CD4-positive, alpha-beta T cell (primary cell): ENCODE measurements at places on chromosomes 1 and 21. TPM values are rescaled to one million over a fixed set of nuclear protein-coding genes. Genes with fewer than 3 reads are reported as not detected.

- H3K4me3 ChIP-seq, result no peak overlapping the region
- no peaks in the 10 kb centered on the region for H3K27me3 ChIP-seq
- H3K27ac ChIP-seq, result no peak overlapping the region
Observed at GRCh38 chr21:35007348-35007747, 41.8 kb downstream of the RUNX1 start.

DNA sequence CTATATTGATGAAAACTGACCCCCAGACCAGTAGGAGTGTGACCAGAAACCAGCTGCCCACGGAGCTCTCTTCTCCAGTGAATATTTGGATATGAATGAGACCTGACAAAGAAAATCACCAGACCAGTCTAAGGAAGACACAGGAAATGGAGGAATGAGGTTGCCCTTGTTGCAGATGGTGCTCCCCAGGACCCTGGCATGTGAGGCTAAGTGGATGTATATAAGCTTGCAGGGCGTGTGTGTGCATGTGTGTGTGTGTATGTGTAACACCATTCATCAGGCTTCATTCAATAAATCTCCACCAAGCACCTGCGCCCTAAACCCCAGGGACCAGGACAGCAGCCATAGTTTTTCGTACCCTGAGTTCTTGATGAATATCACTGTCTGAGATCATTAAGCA is 14.4 kb downstream of the PHLDA3 start:
- H3K27me3 ChIP-seq, result peaks cover 2% of the 10 kb centered on the region
- H3K36me3 ChIP-seq, result no peaks in the 10 kb centered on the region
- no peak overlapping the region for H3K4me3 ChIP-seq
- DNase-seq, result no peak

KLHDC7A gene
- not detected for total RNA-seq

GRCh38 chr1:54407404-54408146 is 1.4 kb upstream of the SSBP3 start:
- DNase-seq, result peak; percentile 61
- peak overlapping the region; percentile 67 for H3K4me3 ChIP-seq

LCE1B gene
- not detected for total RNA-seq

GRCh38 chr21:42381347-42381984 is 14.4 kb downstream of the TMPRSS3 start:
- peak; percentile 70 for DNase-seq
- H3K27ac ChIP-seq, result no peak overlapping the region
- H3K4me1 ChIP-seq, result peaks cover 15% of the 10 kb centered on the region
- no peak overlapping the region for H3K4me3 ChIP-seq

EDARADD gene
- 1.5 TPM for total RNA-seq

GRCh38 chr1:44220755-44221154 is 7.5 kb downstream of the DMAP1 start:
- peaks cover 15% of the 10 kb centered on the region for H3K4me1 ChIP-seq
- peaks cover 41% of the 10 kb centered on the region for H3K36me3 ChIP-seq
- no peaks in the 10 kb centered on the region for H3K27me3 ChIP-seq
- H3K27ac ChIP-seq, result no peak overlapping the region

PRR9 gene
- not detected for total RNA-seq

- H3K27ac ChIP-seq, result no peak overlapping the region
- DNase-seq, result no peak
- no peaks in the 10 kb centered on the region for H3K27me3 ChIP-seq
- no peaks in the 10 kb centered on the region for H3K36me3 ChIP-seq
Observed at GRCh38 chr1:40847023-40847745, 15.0 kb downstream of the CITED4 start.

DNA sequence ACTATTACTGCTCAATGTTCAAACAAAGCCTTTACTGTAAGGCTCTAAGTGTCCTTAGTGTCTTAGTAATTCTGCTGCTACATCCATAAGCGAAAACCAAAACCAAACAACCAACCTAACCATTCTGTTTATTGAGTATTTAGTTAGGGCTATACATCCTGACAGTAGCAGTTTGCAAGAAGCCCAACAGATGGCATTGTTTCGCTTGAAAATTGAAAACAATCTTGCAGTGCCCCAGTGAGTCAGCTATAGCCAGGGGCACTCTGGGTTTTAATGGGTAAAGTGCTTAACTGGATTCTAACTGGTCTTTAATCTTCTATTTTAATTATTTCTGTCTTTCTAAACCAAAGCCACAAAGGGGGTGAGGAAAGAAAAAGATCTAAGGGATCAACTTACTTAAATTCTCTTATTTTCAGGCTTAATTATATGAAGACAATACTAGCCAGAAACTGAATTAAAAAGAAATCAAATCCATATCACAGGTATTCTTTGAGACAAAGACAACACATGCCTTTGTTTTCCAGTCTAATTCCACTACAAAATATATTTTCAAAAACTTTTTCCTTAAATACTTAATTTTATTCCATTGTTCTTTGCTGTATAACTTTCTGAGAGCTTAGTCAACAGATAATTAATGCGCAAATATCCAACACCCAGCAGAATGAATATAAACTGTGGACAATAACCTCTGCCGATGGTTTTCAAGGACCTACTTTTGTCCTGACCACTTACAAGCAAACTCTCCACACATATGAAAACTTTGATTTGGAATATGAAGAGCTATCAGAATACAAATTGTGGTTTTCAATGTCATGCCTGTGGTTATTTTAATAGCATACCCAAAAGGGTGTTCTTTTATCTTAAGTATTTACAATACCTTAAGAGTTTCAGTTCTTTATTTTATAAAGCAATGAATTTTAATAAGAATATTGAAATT is 15.2 kb downstream of the POGZ start:
- H3K27ac ChIP-seq, result no peak overlapping the region
- H3K36me3 ChIP-seq, result peaks cover 23% of the 10 kb centered on the region
- H3K27me3 ChIP-seq, result no peaks in the 10 kb centered on the region
- DNase-seq, result peak; percentile 79
- H3K4me3 ChIP-seq, result no peak overlapping the region

SERTAD4 gene
- not detected for total RNA-seq

DNA sequence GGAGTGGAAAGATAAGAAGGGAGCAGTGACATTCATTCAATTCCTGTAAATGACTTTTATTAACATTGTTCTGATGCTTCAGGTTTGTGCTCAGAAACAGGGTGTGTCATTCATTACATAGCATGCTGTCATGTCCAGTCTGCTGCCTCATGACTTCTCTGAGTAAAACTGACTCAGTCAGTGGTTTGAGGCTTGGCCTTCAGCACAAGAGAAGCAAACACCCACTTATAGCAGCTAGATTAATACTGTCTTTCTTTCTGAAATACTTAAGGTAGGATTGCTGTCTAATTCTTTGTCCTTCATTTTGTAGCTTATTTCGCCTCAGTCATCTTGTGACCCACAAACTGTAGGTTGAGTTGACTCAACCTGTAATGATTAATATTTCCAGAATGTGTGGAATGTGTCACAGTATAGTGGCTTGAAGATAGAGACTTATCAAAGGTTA is 32.9 kb downstream of the RASAL2 start:
- H3K36me3 ChIP-seq, result no peaks in the 10 kb centered on the region
- no peaks in the 10 kb centered on the region for H3K27me3 ChIP-seq
- no peak overlapping the region for H3K27ac ChIP-seq
- H3K4me1 ChIP-seq, result no peaks in the 10 kb centered on the region

RNU1-2 gene
- 4,982 TPM for total RNA-seq

DNA sequence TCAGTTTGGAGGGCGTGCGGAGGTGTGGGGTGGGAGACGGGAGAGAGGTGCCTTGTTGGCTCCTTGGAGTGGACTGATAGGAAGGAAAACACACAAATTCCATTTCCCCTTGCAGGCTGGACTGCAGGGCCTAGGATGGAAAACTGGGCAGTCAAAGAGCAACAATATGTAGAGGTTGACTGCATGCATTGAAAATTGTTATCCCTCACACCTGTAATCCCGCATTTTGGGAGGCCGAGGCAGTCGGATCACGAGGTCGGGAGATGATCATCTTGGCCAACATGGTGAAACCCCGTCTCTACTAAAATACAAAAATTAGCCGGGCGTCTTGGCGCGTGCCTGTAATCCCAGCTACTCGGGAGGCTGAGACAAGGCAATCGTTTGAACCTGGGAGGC is 128.2 kb downstream of the PPIAL4G start:
- H3K4me3 ChIP-seq, result no peak overlapping the region
- peaks cover 13% of the 10 kb centered on the region for H3K4me1 ChIP-seq
- no peak overlapping the region for H3K27ac ChIP-seq
- H3K36me3 ChIP-seq, result no peaks in the 10 kb centered on the region
- no peak for DNase-seq

DNA sequence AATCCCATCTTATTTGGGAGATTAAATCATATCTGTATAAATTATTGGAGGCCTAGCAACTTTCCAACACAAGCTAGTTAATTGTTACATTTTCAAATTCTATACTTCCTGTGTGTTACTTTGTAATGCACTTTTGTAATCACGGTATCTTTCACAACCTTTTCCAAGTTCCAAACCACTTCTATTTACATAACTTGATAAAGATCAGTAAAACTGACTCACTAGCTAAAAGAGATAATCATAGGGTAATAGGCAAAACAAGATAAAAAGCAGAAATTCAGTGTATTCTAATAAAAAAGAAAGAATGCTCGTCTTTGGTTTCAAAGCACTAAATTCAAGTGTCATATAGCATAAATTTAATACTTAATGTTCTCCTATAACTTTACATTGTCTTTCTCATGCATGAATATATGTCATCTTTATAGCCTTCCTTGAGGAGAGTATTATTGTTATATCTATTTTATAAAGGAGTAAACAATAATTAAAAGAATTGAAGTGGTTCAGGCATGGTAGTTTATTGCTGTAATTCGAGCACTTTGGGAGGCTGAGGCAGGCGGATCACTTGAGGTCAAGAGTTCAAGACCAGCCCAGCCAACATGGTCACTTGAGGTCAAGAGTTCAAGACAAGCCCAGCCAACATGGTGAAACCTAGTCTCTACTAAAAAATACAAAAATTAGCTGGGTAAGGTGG is 66.4 kb downstream of the RGS13 start:
- H3K36me3 ChIP-seq, result no peaks in the 10 kb centered on the region
- no peaks in the 10 kb centered on the region for H3K27me3 ChIP-seq
- H3K27ac ChIP-seq, result no peak overlapping the region

DNA sequence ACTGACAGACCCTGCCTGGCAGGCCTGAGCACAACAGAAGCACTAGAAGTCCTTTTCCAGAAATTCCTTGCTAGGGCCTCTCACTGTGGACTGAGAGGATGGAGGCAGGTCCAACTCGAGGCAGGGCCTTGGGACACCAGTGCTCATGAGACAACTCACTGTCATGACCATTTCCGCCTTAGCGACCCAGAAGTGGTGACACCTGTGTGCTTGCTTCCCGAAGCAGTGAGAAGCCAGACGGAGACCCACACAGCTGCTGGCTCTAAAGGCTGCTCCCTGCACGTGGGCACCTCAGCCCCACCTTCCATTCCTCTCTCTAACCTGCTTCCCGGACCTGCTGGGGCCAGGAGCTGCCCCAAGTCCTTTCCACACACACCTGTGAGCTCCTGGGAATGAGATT is 33.0 kb downstream of the KCNC4 start:
- peaks cover 5% of the 10 kb centered on the region for H3K4me1 ChIP-seq
- no peak overlapping the region for H3K27ac ChIP-seq
- no peak overlapping the region for H3K4me3 ChIP-seq
- no peaks in the 10 kb centered on the region for H3K36me3 ChIP-seq
- no peak for DNase-seq
- no peaks in the 10 kb centered on the region for H3K27me3 ChIP-seq

- DNase-seq, result no peak
- no peaks in the 10 kb centered on the region for H3K4me1 ChIP-seq
- no peaks in the 10 kb centered on the region for H3K27me3 ChIP-seq
- H3K4me3 ChIP-seq, result no peak overlapping the region
- no peaks in the 10 kb centered on the region for H3K36me3 ChIP-seq
Observed at GRCh38 chr1:178023181-178023618, 53.3 kb upstream of the SEC16B start.

DNA sequence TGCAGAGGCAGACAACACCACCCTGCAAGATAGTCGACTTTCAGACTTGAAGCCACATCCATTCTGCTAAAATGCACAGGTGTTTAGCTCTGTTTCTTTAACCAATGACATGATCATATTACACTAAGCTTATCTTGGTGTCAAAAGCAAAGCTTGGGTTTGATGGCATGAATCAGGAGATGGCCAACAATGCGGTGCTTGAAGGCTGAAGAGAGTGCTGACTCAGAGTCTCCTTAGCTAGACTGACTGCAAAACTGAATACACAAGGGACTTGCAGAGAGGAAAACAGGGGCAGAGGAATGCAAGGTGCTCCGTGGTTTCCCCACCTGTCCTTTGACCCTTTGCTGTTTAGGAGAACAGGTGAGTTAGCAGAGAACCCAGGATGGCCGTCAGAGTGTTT is 262.6 kb downstream of the SIPA1L2 start:
- no peaks in the 10 kb centered on the region for H3K4me1 ChIP-seq
- no peak overlapping the region for H3K4me3 ChIP-seq
- no peaks in the 10 kb centered on the region for H3K27me3 ChIP-seq
- H3K27ac ChIP-seq, result no peak overlapping the region
- DNase-seq, result no peak
- H3K36me3 ChIP-seq, result no peaks in the 10 kb centered on the region

DNA sequence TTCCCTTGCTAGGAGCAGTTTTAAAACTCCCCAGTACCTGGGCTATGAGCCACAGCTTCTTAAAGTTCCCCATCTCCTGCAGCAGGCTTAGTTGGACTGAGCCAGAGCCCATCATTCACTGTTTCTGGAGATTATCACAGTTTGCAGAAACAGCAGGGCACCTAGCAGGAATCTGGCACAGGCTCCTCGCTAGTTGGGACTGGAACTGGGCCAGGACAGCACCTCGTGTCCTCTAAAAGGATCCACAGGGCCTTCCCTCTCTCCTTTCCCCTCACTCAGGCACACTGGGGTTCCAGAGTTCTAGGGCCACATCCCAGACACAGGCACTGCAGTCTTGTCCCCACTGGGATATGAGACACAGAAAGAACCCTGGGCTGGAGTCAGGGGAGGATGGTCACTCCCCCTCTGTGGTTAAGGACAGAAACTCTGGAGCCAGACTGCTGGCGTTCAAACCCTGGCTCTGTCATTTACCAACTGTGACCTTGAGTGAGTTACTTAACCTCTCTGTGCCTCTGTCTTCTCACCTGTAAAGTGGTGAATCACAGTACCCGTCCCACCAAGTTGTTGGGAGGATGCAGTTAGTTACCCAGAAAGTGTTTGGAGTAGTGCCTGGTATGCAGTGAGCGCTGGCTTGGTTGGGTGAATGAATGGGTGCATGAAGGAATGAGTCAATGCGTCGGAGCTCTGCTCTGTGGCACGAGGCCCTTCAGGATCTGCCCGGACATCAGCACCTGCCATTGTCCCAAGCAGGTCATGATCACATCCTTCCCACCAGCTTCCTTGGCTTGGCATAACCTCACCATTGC is 18.8 kb upstream of the ECE1 start:
- H3K27ac ChIP-seq, result no peak overlapping the region
- H3K4me3 ChIP-seq, result no peak overlapping the region
- H3K27me3 ChIP-seq, result no peaks in the 10 kb centered on the region
- H3K4me1 ChIP-seq, result peaks cover 67% of the 10 kb centered on the region
- H3K36me3 ChIP-seq, result peaks cover 3% of the 10 kb centered on the region
- DNase-seq, result no peak
